Hindlimb muscle (tissue), 1 donor: ENCODE measurements at places on chromosomes 3 and 15.

- no peak for DNase-seq
Observed at GRCh38 chr3:11610044-11610671, 33.6 kb downstream of the VGLL4 start.

DNA sequence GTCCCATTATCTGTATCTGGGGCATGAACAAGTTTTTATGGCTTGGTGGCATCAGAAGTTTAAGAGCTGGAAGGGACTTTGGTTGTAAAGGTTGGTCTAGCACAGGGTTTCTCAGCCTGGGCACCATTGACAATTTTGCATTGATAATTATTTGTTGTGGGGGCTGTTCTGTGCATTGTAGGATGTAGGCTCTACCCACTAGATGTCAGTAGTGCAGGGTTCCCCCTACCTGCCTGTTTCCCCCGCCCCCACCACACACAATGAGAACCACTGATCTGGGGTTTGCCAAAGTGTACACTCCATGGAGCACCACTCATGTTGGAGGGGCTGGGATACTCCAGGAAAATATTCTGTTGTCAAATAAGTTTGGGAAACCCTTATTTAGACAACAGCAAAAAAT lies 42.7 kb downstream of the PLCL2 start:
- no peak for DNase-seq

DNA sequence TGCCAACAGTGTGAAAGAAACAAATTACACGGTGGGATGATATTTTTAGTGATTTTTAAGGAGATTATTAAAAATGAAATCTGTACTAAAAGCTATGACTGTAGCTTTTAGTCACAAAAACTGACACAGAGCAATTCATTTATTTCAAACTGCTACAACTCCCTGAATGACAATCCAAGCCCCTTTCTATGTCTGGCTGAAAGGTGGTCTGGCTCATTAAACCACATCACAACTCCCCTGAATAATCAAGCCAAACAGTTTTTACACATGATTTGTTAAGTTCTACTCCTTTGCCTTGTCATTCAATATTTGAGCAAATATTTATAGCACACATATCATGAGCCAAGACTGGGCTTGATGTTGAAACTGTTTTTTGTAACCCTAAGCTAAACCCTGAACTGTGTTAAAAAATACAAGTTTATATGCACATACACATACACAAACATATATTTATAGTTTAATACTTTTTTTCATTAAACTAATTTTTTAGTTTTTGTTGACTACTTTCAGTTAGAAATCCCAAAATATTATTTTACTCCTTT lies 125.5 kb downstream of the RBMS3 start:
- DNase-seq = no peak

- DNase-seq = no peak
Observed at GRCh38 chr3:109059264-109059663, 58.7 kb downstream of the MORC1 start.

GRCh38 chr15:95024351-95024750 lies 793.0 kb downstream of the MCTP2 start:
- DNase-seq = no peak

DNA sequence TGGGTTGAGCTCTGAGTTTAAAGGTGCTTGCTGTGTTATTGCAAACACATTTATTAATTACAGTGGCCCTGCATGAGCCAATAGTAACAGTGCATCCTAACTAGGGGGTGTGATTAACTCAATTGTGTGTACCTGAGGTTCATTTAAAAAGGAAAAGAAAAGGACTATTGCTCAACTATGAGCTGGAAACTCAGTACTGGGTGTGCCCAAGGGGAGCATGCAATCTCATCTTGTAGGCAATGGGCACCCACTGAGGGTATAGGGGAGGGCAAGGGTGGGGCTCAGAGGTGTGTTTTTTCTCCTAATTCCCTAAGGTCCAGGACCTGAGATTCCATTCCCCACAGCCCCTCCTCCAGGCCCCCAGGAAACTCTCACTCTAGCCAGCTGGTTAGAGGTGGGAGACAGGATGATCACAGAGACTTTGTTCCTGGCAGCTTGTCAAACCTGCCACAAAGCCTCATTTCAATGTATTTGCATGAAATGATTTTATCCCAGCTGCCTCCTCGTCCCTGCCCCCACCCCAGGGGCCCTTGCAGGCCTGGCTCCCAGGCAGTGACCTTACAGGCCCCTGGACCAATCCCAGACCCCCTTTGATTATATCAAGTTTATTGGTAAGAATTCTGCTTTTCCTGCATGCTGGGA lies 220.7 kb downstream of the TBC1D2B start:
- DNase-seq = no peak

GRCh38 chr3:72234391-72234790 lies 449.4 kb upstream of the PROK2 start:
- DNase-seq = no peak

- no peak for DNase-seq
Observed at GRCh38 chr15:42693942-42694341, 43.0 kb downstream of the CDAN1 start.

GRCh38 chr3:120344349-120344748 lies 4.8 kb downstream of the LRRC58 start:
- DNase-seq = no peak

DNA sequence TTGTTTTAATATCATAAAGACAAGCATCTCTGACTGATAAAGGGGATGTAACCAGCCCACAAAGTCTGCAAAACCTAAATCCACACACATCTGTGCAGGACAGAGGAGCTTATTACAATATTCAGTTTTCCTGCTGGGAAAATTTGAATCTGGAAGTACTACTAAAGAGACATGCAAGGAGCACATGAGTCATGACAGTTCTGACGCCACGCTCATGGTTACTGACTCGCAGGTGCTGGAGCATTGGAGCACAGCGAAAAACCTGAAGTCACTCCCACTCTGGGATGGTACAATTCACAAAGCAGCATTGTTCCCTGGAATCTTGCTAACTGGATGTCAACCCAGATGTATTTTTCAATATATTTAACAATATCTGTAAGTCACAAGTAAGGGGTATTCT lies 7.6 kb upstream of the ISL2 start:
- DNase-seq = no peak

DNA sequence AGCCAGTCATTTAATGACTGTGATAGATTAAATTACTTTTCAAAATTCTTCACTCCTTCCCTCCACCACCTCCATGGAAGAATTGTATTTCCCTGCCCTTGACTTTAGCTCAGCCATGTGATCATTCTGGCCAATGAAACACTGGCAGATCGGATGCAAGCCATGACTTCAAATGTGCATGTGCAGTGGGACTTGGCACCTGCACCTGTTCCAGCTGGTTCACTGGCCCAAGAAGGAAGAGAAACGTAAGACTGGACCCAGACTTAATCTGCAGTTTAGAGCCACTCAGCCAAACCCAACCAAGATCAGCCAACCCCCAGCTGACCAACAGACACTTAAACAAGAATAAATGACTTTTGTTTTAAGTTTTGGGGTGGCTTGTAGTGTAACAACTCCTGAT lies 11.8 kb downstream of the DPH3 start:
- DNase-seq = no peak

DNA sequence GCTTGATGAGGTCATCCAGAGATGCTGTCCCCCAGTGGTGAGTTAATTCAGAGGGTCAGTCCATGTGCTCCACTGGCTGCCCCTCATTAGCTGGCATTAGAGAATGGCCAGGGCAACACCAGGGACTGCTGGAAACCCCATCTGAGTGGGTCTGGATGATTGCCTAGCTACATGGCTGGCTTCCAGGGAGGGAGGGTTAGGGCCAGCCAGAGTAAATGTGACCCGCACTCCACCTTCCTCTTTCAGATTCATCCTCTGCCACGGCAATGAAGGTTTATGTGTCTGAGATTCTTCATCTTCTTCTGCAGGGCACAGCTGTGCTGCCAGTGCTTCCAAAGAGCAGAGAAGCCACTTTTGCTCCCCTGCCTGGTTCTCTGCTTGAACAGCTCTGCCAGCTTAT lies 391.9 kb downstream of the OCA2 start:
- no peak for DNase-seq

- DNase-seq = no peak
Observed at GRCh38 chr15:83837945-83838571, 184.1 kb downstream of the ADAMTSL3 start.

DNA sequence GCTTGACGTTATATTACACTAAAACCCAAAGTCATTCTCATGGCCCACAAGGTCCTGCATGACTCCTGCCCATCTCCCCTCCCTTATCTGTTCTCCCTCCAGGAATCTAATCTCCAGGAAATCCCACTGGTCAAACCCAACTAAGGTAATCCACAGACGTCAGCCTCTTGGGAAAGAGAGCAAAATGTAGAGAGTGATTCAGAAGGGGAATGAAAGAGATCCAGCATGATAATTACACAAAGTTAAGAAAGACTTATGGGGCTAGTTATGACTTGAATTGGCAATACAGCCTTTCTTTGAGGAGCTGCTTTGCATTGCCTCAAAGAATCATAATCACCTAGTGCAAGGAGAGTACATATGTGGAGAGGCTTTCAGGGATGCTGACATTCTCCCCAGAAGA lies 137.8 kb upstream of the MYRIP start:
- DNase-seq = no peak

DNA sequence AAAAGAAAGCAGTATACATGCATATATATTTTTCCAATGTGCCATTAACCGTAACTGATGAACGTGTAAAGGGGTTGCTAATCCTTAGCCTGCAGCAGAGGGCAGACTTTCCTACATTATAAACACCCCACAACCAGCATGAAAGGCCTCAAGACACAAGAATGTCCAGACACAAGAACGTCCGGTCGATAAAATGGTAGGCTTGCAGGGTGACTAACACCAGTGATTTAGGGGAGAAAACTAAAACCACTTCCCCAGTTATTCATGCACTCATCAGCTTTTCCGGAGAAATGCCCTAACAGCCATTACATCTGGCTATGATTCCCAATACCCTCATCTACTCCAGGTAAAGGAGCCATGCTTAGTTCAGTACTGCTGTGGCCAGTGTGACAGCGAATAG lies 57.4 kb downstream of the LRTM1 start:
- peak; percentile 64 for DNase-seq

DNA sequence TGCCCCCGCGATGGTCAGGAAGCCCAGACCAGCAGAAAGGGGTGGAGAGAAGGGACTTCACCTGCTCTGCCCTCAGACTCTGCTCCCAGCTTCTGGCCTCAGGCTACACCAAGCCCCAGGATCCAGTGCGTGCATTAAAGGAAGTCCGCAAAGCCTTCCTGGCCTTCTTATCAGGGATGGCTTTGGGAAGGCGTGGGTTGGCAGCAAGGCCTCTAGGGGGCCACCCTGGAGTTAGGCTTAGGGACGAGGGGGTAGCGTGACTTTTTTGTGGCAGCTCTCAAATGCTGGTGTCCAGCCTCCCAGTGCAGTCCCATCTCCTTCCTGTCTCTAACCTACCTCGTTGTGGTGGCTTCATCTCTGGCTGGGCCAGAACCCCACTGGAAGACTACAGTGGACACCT lies 18.9 kb upstream of the RPL29 start:
- DNase-seq = no peak

- no peak for DNase-seq
Observed at GRCh38 chr15:33859992-33860545, 108.2 kb upstream of the CHRM5 start.

DNA sequence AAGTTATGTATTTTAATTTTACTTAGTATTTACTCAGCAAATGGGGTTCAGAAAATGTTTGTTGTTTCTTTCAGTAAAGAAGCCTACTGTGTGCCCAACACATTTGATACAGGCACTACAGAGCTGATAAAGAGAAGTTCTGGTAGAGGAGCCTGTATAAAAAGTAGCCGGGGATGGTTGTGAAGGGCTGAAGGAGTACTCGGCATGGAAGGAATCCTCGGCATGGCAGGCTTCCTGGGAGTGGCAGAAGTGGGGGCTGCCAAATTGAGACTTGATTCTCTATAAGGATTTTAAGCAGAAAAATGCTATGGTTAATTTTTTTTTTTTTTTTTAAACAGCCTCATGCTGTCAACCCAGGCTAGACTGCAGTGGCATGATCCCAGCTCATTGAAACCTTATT lies 9.3 kb downstream of the ARL13B start:
- no peak for DNase-seq

- no peak for DNase-seq
Observed at GRCh38 chr3:65479990-65480389, 558.7 kb downstream of the MAGI1 start.

GRCh38 chr3:481680-482079 lies 285.1 kb downstream of the CHL1 start:
- no peak for DNase-seq
